Stimulated activated CD8-positive, alpha-beta memory T cell treated with anti-CD3 and anti-CD28 coated beads, Interleukin-4, amount 100 ng/mL, for 24 hours (primary cell): ENCODE measurements at places on chromosomes 6 and 20.

GRCh38 chr6:5435449-5435848, 174.1 kb downstream of the FARS2 start:
- DNase-seq, result no peak

DNA sequence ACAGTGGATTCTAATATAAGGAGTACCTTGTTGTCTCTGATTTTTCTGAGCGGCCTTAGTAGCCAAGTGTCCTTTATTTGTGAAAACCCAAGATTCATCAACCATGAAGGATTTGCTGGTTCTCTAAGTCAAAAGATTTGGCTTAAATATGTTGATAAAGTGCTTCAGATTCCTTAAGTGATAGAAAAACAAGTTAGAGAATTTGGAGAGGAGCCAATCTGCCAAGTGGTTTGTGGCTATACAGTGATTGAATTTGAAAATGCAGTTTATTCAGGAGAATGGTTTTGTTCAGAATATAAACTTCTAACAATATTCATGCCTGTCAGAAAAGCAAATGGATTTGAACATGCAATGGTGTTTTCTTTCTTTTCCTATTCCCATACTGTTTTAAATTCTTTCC, 54.8 kb downstream of the CAP2 start:
- DNase-seq, result no peak

- DNase-seq, result no peak
Observed at GRCh38 chr20:52926505-52926904, 45.7 kb upstream of the TSHZ2 start.

DNA sequence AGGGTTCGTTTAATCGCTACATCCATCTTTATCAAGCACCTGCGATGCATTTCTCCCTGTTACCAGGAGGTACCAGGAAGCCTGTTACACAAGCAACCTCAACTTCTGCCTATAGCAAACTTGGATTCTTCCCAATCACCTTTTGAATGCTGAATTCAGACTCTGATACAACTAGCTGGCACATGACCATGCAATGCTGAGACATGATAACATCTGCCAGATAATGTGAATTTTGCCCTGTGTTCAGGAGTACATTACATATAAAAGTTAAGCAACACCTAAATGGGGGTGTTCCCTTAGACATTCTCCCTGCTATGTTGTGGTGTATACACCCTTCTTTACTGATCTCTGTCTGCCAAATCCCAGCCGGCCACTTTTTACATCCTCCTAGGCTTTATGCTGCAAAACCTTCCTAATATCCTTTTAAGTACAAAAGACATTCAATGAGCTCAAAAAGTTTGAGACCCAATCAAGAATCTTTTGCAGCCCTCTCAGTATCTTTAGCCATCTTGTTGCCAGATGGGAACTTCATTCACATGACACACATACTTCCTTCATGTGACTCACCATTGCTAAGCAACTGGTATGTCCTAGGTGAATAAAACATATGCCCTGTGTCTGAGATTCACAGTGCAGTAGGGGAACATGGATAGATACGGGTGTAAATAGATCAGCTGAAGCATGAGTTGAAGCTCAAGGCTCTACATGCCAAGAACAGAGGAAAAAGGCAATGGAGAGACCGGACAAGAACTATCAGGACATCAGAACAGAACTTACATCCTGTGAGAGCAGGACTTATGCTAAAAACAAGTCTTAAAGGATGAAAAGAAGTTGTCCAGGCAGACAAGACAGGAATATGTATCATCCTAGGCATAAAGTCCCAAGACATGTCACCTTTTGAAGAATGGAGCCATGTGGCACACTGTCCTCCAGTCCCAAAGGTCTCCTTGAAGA, 84.3 kb downstream of the ZHX3 start:
- no peak for DNase-seq
